ENCODE measurements at places on chromosomes 3 and 15.

DNA sequence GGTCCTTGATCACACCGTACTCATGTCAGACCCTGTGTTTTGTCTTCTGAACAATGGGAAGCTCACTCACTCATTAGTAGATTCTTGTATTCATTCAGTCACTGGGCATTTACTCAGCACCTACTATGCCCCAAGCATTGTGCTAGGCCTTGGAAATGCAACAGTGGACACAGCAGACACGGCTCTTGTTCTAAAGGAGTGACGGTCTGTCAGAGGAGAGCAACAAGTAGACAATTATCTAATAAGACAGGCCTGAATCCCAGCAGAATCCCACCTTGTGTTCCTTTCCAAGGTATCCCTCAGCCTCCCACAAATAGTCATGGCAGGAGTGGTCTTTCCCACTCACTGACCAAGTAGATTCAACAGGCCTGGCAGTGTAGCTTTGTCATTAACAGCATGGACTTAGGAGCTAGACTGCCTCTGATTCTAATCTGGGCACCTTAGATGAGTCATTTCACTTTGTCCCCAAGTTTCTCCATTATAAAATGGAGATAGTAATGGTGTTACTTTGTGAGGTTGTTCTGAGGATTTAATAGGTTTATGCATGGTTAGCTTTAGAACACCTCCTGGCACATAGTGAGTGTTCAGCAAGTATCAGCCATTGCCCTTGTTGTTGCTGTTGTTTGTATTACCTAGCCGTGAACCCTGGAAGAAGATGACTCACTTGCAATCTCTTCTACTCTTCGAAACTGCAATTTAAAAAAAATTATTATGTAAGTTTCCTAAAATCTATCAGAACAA lies 69.1 kb downstream of the SSUH2 start:
- DNase-seq: no peak

- no peak for DNase-seq
Measured at GRCh38 chr3:195443391-195443989, 670 bp upstream of the ACAP2 start.

GRCh38 chr15:40307421-40308211 lies at the start of gene PLCB2:
TSS of gene PLCB2 (minus strand) at chr15:40307935. CDS start at chr15:40307672, 263 bp downstream.
- DNase-seq: no peak

DNA sequence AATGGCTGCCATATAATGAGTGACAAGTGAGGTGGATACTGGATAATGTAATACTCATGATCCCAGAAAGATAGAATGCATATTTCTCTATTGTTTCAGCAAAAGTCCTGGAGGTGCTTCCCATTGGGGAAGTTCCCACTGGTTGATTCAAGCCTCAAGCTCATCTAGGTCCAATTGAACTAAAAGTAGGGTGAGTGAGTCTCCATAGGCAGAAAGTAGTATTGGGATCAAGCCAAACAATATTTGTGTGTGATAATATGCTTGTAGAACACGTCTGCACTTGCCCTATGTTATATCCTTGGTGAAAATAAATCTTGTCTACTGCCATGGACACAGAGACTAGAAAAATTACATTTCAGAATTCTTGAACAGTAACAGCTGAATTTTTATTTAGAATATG lies 14.8 kb upstream of the ZBTB20 start:
- DNase-seq: no peak

DNA sequence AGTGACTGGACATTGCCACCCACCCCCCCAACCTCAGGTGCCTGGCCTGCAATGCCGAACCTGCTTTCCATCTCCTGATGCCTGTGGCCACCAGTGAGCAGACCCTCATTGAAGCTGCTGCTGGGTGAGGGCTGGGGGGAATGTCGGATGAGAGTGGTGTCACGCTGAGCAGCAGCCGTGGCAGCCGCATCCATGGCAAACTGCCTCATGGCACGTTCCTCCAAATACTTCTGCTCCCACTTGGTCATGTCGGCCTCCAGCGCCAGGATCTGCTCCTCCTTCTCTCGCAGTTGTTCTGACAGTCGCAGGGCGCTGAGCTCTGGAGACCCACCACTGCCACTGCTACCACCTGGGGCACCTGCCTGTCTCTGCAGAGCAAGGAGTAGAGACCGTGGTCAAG lies 14.2 kb downstream of the AMOTL2 start:
- DNase-seq: no peak

DNA sequence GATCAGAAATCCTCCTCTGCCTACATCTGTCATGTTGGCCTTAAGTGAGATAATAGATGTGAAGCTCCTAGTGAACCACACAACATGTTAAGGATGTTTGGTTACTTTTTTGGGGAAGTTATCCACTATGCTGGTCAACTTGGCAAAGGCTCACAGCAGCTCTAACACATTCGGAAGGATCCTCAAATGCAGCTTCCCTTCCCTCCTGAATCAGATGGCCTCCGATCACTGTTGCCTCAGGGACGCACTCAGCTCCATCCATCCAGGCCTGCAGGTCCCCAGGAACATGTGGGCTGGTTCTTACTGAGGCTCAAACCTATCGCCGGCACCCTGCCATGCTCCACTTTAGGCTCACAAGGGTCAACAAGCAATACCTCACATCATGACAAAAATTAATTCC lies 67.9 kb downstream of the CORO2B start:
- no peak for DNase-seq

DNA sequence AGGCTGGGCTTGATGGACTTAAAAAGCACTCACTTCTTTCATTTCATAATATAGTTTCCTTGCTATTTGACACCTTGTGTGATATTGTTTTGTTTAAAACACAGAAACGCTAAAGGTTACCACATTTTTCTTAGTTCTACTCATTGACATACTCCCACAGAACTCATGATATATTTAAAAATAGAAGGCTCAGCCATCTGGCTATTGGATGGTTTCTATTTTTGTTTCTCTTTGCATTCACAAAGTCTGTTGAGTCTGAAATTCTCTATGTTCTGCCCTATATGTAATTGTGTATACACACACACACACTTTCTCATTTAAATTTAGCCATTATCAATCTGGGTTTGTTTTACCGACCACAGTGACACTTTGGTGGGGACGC lies 128.2 kb downstream of the SOX2 start:
- DNase-seq: no peak

DNA sequence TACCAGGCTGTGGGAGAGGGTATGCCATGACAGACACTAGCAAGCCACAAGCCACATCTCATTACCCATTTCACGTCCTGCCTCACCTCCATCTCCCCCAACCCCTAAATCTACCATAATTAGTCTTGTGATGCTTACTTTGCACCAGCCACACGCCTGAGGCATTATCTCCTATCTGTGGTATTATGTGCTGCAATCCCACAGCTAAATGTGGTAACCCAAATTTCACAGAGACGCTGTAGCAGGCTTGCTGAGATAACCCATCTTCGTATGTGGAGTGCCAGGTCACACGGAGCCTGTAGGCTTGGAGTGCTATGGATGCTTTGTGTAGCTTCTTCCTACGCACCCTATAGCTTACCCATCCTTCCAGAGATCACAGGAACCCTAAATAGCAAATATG lies 256.7 kb upstream of the KCNH8 start:
- DNase-seq: no peak

GRCh38 chr15:77181305-77182074 lies 110.6 kb upstream of the TSPAN3 start:
- DNase-seq: no peak

DNA sequence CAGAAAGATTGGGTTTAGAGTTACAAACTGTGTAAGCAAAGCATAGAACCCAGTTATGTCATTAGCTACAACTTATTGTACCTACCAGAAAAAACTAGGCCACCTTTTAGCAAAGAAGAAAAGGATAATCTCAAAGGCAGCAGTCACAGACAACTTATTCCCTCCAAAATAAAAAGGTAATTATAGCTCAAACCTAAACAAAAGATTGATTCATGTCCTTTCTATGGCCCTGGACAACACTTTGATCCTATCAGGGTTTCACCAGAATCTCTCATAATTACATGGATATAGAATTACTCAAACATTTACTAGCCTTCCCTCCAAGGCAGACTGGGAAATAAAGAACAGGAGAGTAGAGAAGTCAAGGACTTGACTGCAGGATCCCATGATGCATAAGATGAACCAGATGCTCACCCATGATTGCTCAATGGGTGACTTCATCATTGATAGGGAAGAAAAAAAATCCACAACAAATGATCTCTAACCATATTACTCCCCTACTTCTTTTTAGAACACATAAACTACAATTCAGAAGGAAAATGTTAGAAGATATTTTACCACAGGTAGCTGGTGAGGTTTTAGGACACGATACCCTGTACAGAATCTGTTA lies 17.4 kb downstream of the DET1 start:
- DNase-seq: no peak

DNA sequence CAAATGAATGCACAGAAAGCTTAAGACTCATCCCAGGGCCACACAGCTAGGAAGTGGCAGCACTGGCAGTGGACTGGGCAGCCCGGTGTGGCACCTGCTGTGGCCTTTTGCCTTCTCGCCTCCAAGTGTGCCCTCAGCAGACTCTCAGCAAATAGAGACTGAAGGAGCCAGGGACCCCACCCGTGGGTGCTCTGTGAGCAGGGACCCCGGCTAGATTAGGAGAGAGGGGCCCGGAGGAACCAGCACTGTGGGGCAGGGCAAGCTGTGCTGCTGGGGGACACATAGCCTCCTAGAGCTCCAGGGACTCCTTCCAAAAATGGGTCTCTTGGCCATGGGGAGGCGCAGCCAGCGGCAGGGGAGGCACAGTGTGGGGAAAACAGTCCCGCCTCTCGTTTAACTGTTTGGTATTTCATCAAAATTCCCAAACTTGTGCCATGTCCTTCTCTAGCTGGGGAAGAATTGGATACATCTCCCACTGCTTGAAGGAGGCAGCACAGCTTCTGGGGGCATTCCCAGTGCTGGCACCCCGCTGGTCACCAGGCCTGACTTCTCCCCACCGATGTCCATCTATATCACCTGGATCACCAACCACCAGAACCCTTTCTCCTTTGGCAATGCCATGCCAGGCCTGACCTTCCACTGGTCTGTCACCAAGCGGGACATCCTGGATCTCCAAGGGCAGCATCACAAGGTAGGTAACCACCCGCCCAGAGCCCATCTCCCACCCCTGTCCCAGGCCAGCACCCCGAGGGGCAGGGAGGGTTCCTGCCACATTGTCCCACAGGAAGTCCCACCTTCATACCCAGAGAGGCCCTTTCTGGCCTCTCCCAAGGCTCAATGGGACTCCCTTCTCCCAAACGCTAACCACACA lies 12.0 kb upstream of the TXNRD3 start:
- DNase-seq: no peak

DNA sequence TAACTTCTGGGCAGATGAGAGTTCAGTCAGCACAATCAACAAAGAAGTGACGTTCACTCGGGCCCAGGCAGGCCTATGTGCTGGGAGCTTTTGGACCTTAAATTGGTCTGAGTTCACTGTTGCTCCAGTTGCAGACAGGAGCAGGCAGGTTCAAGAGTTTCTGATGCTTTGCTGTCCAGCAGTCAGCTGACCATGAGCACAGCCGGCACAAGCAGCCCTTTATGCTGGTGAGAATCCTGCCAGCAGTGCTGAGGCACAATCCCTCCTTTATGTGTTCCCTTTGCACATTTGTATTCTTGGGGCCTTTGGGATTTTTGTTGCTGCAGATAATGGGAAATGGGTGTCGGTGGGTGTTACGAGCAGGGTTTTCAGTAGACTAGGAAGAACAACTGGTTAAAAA lies 81.2 kb upstream of the GOLGA8J start:
- no peak for DNase-seq

GRCh38 chr15:54580643-54581042 lies 602.4 kb downstream of the UNC13C start:
- DNase-seq: no peak

DNA sequence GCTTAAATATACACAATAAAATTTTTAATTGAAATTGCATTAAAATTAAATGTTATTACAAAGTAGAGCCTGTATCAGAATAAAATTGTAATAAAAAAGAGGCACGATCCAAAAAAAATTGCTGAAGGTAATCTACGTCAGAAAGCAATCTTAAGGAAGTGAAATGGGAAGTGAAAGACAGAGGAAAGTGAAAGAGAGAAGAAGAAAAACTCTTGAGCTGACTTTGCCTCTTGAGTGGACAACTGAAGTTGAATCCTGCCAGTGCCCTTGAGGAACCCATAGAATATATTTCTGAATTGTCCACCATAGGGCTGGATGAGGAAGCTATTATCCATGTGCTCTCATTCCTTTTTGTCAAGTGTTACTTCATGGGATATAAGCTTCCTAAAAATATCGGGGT lies 285.1 kb upstream of the STAC start:
- no peak for DNase-seq

GRCh38 chr3:137766041-137766875 lies 2.1 kb downstream of the SOX14 start:
- DNase-seq: no peak

GRCh38 chr3:47871389-47871788 lies 68.5 kb downstream of the DHX30 start:
- no peak for DNase-seq

- no peak for DNase-seq
Measured at GRCh38 chr3:179432451-179432850, 18.8 kb downstream of the GNB4 start.

GRCh38 chr3:2822611-2823010 lies 287.6 kb downstream of the IL5RA start:
- no peak for DNase-seq

- DNase-seq: no peak
Measured at GRCh38 chr3:60585918-60586317, 665.3 kb downstream of the FHIT start.

DNA sequence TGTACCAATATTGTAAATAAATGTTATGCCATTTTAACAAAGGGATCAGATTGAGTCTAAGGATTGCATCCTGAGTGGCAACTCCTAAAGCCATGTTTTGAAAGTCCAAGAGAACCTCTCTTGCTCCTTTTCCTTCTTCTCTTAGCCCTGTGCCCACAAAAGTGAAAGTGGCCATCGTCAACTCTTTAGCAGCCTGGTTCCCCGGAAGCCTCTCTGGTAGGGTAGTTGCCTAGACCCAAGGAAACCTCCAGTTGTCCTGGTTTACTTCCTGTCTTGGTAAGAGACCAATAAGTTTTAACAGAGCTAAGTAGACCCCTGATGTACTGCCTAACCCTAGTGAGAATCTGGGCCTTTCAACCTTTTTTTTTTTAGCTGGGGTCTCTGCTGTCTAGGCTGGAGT lies 10.2 kb upstream of the ITPKA start:
- no peak for DNase-seq

GRCh38 chr3:9552252-9552999 lies 1.2 kb downstream of the LHFPL4 start:
- peak; percentile 53 for DNase-seq

GRCh38 chr3:8518138-8518537 lies 16.5 kb downstream of the LMCD1 start:
- no peak for DNase-seq

DNA sequence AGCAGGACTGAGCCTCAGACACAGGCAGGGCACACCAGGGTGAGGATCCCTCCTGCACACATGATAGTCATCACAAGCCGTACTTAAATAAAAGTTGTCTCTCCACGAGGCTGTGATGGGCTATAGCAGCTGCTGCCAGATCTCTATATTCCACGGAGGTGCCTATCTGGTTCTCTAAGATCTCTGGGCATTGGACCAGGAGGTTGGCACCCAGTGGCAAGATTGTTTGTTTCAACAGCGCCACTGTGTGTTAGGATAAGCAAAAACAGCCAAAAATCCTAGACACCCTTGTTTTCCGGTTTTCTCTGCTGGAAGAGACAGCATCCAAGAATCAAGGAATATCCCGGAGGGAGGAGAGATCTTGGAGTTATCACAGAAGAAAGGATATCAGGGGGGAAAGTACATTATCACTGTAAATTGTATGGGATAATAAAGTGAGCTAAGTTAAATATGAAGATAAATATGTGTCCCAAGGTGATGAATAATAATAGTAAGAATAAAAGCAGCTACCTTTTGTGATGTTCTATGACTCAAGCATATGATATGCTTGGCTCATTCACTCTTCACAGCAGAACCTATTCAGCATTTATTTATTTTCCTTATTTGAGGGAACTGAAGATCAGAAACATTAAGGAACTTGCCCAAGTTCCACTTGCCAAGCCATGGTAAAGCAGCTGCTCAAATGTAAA lies 90.6 kb upstream of the AKAP13 start:
- peak; percentile 8 for DNase-seq
